ENCODE measurements at places on chromosomes 6 and 20.

DNA sequence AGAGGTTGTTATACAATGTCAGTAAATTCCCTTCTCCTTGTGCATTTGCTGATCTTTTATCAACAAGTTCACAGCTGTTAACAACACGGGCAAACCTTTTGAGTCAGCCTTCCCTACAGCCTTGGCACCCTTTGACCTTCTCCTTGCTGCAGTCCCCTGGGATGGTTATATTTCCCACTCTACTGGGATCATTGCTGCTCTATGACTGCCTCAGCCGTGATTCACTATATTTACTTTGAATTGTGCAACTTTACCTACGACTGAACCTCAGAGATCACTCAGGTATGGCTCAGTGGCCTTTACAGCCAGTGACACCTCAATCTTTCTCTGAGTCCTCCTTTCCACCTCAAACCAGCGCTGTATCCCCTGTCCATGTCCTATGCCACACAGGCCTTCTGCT lies 1293.3 kb downstream of the EPHA7 start:
- no peak for DNase-seq

DNA sequence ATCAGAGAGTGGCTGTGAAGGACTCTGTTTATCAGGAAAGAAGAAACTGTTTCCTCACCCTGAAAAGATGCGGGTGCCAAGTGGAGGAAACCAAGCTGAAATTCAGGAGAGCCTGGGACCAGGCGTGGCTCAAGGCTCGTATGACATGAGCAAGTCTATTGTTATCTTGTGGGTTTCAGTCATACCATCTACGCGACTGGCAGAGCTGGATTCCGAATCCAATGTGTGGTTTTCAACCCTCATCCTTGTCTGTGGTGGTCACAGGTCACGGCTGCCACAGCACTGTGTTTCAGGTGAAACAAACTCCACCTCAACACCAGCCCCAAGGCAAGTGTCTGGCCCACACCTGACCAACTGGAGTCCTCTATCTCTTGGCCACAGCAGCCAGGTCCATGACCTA lies 9.1 kb downstream of the MC3R start:
- no peak for DNase-seq

GRCh38 chr6:159935633-159936032 lies 33.2 kb upstream of the IGF2R start:
- DNase-seq, result no peak

DNA sequence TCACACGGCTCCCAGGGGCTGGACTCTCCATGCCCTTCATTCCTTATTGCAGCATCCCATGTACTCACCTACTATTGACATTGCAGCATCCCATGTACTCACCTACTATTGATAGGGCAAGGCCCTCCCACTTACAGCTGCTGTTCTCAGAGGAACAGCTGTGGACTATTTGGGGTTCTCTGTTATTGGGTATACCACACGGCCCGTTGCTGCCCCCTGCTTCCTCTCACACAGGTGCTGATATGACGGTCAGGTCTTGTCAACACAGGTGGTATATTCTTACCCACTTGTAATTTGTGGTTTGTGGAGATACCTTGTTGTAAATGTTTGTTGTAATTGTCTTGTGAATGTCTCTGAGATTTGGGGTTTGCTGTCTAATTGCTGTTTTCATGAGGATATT lies 18.8 kb downstream of the ALDH5A1 start:
- DNase-seq, result no peak

GRCh38 chr6:39800034-39801032 lies 8.2 kb downstream of the DAAM2 start:
- DNase-seq, result no peak

All from right renal pelvis (tissue), 4 donors.